CD4-positive, alpha-beta memory T cell (primary cell): ENCODE measurements at places on chromosomes 3 and 15. TPM values are rescaled to one million over a fixed set of nuclear protein-coding genes. Genes with fewer than 3 reads are reported as not detected.

CMTM8 gene
- 17.8 TPM for total RNA-seq

DNA sequence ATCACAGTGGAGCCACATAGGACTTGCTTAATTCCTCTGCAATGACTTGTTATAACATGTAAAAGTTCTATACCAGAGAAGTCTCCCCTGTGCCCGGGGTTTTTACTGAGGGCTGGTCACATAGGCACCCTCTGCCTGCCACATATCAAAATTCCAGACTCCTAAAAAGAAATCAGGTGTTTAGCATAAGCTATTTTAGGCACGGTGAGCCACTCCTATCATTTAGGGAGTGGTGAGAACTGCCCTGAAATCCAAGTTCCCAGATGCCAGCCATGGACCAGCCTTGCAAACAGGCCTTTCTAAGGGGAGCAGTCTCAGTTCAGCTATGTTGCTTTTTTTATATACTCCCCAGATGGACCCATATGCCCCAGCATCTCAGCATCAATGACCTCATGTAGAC, 130.3 kb downstream of the THSD4 start:
- no peaks in the 10 kb centered on the region for H3K4me1 ChIP-seq
- no peak overlapping the region for H3K4me3 ChIP-seq
- no peaks in the 10 kb centered on the region for H3K27me3 ChIP-seq
- no peak for DNase-seq
- H3K27ac ChIP-seq = no peak overlapping the region
- H3K36me3 ChIP-seq = no peaks in the 10 kb centered on the region

PHLDB2 gene
- total RNA-seq = 7.9 TPM

HAPLN3 gene
- total RNA-seq = 126 TPM

CRYGS gene
- 12.1 TPM for total RNA-seq

GOLGA8R gene
- total RNA-seq = 4.6 TPM

DNA sequence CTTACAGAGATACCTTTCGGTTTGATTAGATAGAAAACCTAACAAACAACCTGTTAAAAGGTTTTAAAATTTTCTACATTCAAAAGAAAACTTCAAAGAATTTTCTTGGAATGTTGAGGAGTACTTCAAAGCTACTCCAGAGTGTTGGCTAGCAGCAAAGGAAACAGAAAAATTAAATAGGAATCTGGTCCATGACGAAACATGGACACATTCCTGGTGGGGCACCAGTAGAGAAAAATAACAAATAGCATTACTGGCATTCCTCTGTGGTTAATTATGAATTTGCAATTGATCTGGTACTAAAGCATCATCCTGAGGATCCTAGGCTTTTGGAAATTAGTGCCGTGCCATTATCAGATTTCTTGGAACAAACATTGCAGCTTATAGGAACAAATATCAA, 59.5 kb upstream of the DPPA4 start:
- H3K4me1 ChIP-seq = no peaks in the 10 kb centered on the region
- H3K27me3 ChIP-seq = no peaks in the 10 kb centered on the region
- no peak overlapping the region for H3K27ac ChIP-seq
- no peak for DNase-seq

ERC2 gene
- total RNA-seq = not detected

- H3K27ac ChIP-seq = no peak overlapping the region
- H3K4me1 ChIP-seq = no peaks in the 10 kb centered on the region
- no peak overlapping the region for H3K4me3 ChIP-seq
- no peaks in the 10 kb centered on the region for H3K27me3 ChIP-seq
- H3K36me3 ChIP-seq = no peaks in the 10 kb centered on the region
These were observed 1010.8 kb downstream of the FHIT start for GRCh38 chr3:60240492-60240891.

DNA sequence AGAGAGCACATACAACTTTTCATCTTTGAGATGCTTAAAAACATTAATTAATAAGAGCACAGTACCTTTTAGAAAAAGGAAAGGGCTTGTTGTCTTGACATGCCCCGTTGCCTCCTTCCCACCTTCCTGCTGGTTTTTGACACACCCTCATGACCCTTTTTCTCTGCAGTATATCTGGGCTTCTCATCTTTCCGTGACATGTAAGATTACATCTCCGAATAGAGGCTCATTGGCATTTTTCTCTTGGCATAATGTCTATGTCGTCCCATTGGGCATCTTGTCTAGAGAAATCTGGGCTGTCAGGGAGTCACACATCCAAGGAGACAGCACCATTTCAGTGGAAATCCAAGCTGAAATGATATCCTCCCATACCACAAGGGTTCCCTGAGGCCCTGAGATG, 64.1 kb downstream of the LRTM1 start:
- no peak overlapping the region for H3K4me3 ChIP-seq
- no peaks in the 10 kb centered on the region for H3K36me3 ChIP-seq
- no peak overlapping the region for H3K27ac ChIP-seq

- no peak overlapping the region for H3K27ac ChIP-seq
- peaks cover 21% of the 10 kb centered on the region for H3K4me1 ChIP-seq
- no peaks in the 10 kb centered on the region for H3K27me3 ChIP-seq
- H3K36me3 ChIP-seq = peaks cover 2% of the 10 kb centered on the region
- DNase-seq = no peak
These were observed 29.5 kb upstream of the ZNF445 start for GRCh38 chr3:44506961-44507360.

- no peak overlapping the region for H3K4me3 ChIP-seq
- peaks cover 64% of the 10 kb centered on the region for H3K4me1 ChIP-seq
- H3K27me3 ChIP-seq = no peaks in the 10 kb centered on the region
These were observed 25.6 kb downstream of the CPOX start for GRCh38 chr3:98567666-98568270.

DNA sequence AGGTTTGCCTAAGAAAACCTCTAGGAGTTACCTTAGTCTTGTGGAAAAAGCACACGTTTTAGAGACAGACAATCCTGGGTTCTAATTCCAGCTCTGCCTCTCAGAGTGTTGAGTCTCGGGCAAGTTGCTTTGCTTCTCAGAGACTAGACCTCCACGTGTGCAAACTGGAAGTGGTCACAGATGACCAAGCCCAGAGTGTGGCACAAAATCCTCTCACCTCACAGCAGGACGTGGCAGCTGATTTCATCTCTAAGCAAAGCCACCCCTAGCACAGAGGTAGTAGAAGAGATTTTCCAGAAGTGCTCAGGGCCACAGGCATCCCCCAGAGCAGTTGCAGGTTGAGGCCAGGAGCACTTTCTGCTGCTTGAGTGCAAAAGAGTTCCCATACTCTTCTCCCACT, 79.2 kb downstream of the CD47 start:
- no peaks in the 10 kb centered on the region for H3K36me3 ChIP-seq
- no peaks in the 10 kb centered on the region for H3K27me3 ChIP-seq
- no peak overlapping the region for H3K27ac ChIP-seq
- no peaks in the 10 kb centered on the region for H3K4me1 ChIP-seq
- no peak overlapping the region for H3K4me3 ChIP-seq

GRCh38 chr15:87902772-87903426, 353.6 kb downstream of the NTRK3 start:
- no peaks in the 10 kb centered on the region for H3K4me1 ChIP-seq
- no peak for DNase-seq
- H3K27ac ChIP-seq = no peak overlapping the region
- no peaks in the 10 kb centered on the region for H3K27me3 ChIP-seq
- H3K36me3 ChIP-seq = no peaks in the 10 kb centered on the region

UNC13C gene
- not detected for total RNA-seq

GRCh38 chr15:37008205-37008604, 92.1 kb downstream of the MEIS2 start:
- no peaks in the 10 kb centered on the region for H3K36me3 ChIP-seq
- no peak overlapping the region for H3K27ac ChIP-seq
- no peaks in the 10 kb centered on the region for H3K4me1 ChIP-seq
- no peak for DNase-seq
- H3K4me3 ChIP-seq = no peak overlapping the region
- H3K27me3 ChIP-seq = no peaks in the 10 kb centered on the region

DNA sequence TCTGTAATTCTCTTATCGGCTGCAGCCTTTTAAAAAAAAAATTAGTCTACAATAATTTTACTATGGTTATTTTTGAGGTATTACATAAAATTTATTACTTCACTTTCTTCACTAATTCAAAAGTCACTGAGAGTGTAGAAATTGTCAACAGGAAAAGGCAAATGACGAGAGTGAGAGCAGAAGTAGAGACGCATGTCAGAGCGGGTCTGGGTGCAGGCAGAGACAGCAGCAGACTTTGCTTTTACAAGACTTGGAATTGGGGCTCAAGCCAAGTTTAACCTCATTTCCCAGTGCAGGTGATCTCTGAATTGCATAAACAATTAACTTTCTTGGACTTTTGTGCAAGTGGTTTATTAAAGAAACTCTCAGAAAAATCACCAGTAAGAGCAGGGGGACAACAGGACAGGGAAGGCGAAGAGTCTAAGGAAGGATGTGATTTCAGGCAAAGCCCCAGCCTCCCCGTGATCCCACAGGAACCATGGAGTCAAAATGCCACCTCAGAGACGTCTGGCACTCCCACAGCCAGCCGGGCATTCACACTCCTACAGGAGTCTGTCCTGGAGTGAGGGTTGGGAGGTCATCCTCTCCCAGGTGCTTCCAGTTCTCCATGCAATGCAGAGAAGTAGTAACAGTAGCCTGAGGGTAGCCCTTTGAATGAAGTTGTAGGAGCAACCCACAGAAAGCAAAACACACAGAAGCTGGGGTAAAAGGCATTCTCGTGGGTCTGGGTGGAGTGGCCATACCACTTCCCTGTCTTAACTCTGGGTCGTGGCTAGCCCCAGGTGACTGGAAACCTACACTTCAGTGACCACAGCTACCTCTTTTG, 274.0 kb upstream of the TGFBR2 start:
- no peak overlapping the region for H3K27ac ChIP-seq
- no peak for DNase-seq
- no peak overlapping the region for H3K4me3 ChIP-seq
- H3K27me3 ChIP-seq = no peaks in the 10 kb centered on the region
- no peaks in the 10 kb centered on the region for H3K4me1 ChIP-seq

UBAP1L gene
- 16.6 TPM for total RNA-seq

ALDH1A2 gene
- 0.15 TPM for total RNA-seq

NR1I2 gene
- 0.49 TPM for total RNA-seq

LTF gene
- not detected for total RNA-seq

DNA sequence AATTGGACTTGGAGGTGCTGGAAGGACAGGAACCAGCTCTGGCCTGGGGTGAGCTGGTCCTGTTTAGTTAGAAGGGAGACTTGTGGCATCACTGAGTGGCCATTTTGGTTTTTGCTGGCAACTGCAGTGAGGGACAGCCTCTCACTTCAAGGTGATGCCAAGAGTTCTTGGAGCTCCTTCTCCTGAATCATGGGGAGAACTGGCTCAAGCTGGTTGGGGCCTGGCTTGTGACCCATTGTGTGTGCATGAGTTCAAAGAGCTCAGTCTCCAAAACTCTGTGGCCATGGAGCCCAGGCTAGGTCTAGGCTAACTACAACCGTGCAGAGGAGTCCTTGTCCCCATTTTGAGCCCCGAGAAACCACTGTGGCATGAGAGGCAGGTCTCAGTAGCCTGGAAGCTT, 60.1 kb upstream of the ZNF148 start:
- no peak overlapping the region for H3K4me3 ChIP-seq
- no peaks in the 10 kb centered on the region for H3K4me1 ChIP-seq

GRCh38 chr3:136604961-136605360, 147.2 kb downstream of the STAG1 start:
- no peak for DNase-seq
- H3K4me1 ChIP-seq = no peaks in the 10 kb centered on the region
- H3K27me3 ChIP-seq = no peaks in the 10 kb centered on the region
- H3K36me3 ChIP-seq = no peaks in the 10 kb centered on the region
- no peak overlapping the region for H3K27ac ChIP-seq
- no peak overlapping the region for H3K4me3 ChIP-seq

GRCh38 chr3:117540597-117540996, 831.0 kb downstream of the TUSC7 start:
- DNase-seq = no peak
- H3K27me3 ChIP-seq = no peaks in the 10 kb centered on the region
- no peaks in the 10 kb centered on the region for H3K4me1 ChIP-seq
- H3K36me3 ChIP-seq = no peaks in the 10 kb centered on the region
- H3K4me3 ChIP-seq = no peak overlapping the region

SNX22 gene
- total RNA-seq = 0.70 TPM

GRCh38 chr3:134079111-134079547, 49.4 kb upstream of the SLCO2A1 start:
- no peak overlapping the region for H3K4me3 ChIP-seq
- H3K27me3 ChIP-seq = no peaks in the 10 kb centered on the region
- DNase-seq = no peak
- H3K27ac ChIP-seq = no peak overlapping the region
- no peaks in the 10 kb centered on the region for H3K36me3 ChIP-seq

- no peaks in the 10 kb centered on the region for H3K4me1 ChIP-seq
- H3K27me3 ChIP-seq = no peaks in the 10 kb centered on the region
- no peak overlapping the region for H3K27ac ChIP-seq
- H3K4me3 ChIP-seq = no peak overlapping the region
These were observed 103.4 kb downstream of the IGF1R start for GRCh38 chr15:98751767-98752166.

GRCh38 chr3:39101022-39101689, 6.3 kb downstream of the GORASP1 start:
- peaks cover 46% of the 10 kb centered on the region for H3K36me3 ChIP-seq
- DNase-seq = no peak
- H3K27me3 ChIP-seq = no peaks in the 10 kb centered on the region
- H3K27ac ChIP-seq = no peak overlapping the region
- no peak overlapping the region for H3K4me3 ChIP-seq

DNA sequence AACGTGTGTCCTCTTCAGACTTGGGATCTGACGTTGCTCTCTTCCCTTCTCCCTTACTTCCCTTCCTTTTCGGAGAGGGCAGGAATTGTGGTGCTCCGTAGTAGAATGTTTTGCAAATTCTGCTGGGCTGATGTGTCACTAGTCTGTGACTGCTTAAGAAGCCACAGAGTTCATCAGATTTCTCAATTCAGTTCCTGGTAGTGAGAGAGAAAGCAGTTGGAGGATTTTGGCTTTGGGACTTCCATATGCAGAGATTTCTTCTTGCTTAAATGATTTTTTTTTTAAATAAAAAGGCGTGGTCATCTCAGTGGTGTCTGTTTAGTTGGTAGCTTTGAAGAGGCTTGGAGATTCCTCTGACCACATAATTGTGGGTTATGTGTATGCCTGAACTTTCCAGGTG, 10.1 kb downstream of the CEMIP start:
- no peak for DNase-seq
- H3K4me3 ChIP-seq = no peak overlapping the region
- H3K27ac ChIP-seq = no peak overlapping the region
- no peaks in the 10 kb centered on the region for H3K4me1 ChIP-seq
- H3K27me3 ChIP-seq = no peaks in the 10 kb centered on the region
- no peaks in the 10 kb centered on the region for H3K36me3 ChIP-seq

DNA sequence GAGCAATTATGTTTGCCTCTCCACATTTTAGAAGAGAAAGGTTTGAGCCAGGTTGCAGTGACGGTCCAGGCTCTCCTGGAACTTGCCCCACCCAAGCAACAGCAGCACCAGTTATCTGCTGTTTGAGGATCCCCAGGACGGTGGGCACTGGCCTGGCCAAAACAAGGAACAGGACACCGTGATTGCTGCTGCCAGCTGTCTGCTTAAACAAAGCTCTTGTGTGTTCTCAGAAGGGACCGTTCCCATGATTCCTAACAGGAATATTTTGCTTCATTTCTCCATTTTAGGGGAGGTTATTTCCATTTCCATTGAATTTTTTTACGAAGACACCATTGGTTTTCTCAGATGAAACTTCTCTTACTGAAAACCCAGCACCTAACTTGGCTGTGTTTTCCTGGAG, 66.4 kb upstream of the RPL35A start:
- H3K27me3 ChIP-seq = no peaks in the 10 kb centered on the region
- DNase-seq = no peak
- peaks cover 14% of the 10 kb centered on the region for H3K36me3 ChIP-seq
- no peak overlapping the region for H3K4me3 ChIP-seq
- no peak overlapping the region for H3K27ac ChIP-seq

ITIH4 gene
- total RNA-seq = 50.7 TPM

GRCh38 chr15:67708500-67708899, 116.8 kb upstream of the SKOR1 start:
- H3K27me3 ChIP-seq = no peaks in the 10 kb centered on the region
- H3K4me1 ChIP-seq = no peaks in the 10 kb centered on the region
- DNase-seq = no peak
- H3K4me3 ChIP-seq = no peak overlapping the region
- no peaks in the 10 kb centered on the region for H3K36me3 ChIP-seq
